ENCODE measurements at places on chromosomes 3 and 15.
A peak's percentile ranks its signal among the peaks of the same experiment; 100 is the strongest.

DNA sequence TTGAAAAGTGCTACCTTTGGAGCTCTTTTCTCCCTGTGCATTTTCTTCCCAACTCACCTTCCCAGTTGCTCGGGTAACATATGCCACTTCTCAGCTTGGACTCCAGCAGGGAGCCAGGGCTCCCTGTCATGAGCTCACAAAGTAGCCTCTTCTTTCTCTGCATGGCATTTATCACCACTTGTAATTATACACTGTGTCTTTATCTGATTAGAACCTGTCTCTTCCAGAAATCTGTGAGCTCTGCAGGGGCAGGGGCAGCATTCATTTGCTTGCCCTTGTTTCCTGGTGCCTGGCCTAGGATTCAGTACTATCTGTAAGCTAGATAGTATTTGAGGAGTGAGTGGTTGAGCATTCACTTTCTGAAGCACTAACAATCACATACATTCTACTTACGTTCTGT lies 100.9 kb downstream of the CLSTN2 start:
- DNase-seq = no peak

GRCh38 chr3:11091791-11092190 lies 62.5 kb upstream of the HRH1 start:
- no peak for DNase-seq

GRCh38 chr15:75532413-75533250 lies 46.5 kb downstream of the PTPN9 start:
- DNase-seq = peak; percentile 35

DNA sequence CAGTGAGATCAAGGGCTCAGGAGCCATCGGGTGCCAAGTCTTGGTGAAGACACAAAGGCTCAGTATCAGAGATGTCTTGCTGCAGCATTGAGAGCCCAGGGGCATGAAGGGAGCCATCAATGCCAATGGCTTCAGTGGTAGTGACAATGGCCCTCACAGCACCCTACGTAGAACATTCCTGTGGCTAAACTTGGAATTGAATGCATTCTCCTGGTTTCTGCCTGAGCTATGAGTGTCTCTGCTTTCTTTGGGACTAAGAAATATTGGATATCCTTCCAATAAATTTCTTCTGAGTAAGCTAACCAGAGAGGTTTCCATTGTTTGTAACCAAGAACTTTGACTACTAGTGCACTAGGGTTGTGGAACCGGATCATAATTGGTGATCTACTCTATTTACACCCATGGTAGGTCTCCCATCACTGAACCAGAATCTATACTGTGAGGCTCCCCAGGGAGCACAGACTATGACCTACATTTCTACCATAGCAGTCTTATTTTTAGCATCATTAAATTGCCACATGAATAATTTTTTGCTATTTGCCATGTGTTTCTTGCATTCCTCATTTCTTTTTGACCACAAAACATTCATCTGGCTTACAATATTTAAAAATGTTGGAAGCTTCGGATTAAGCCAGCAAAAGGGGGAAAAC lies 31.6 kb upstream of the PDZRN3 start:
- DNase-seq = no peak

- no peak for DNase-seq
Measured at GRCh38 chr3:8153800-8154199, 347.8 kb upstream of the LMCD1 start.

- no peak for DNase-seq
Measured at GRCh38 chr3:174854987-174855386, 4.1 kb upstream of the NAALADL2 start.

DNA sequence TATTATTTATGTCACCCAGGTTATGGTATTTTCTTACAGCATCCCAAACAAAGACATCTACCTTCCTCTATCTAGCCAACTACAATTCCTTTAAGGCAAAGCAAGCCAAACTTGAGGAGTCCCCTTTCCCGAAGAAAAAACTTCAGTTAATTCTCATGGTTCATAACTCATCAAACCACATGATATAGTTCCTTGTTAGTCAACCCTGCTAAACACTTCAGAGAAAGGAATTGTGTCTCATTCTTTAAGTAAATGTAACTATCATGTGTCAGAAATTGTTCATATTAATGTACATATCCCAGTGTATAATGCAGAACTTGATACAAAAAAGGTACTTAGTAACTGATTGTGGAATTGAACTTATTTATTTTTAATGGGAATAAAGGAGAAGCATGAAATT lies 44.4 kb downstream of the ST3GAL6 start:
- no peak for DNase-seq

DNA sequence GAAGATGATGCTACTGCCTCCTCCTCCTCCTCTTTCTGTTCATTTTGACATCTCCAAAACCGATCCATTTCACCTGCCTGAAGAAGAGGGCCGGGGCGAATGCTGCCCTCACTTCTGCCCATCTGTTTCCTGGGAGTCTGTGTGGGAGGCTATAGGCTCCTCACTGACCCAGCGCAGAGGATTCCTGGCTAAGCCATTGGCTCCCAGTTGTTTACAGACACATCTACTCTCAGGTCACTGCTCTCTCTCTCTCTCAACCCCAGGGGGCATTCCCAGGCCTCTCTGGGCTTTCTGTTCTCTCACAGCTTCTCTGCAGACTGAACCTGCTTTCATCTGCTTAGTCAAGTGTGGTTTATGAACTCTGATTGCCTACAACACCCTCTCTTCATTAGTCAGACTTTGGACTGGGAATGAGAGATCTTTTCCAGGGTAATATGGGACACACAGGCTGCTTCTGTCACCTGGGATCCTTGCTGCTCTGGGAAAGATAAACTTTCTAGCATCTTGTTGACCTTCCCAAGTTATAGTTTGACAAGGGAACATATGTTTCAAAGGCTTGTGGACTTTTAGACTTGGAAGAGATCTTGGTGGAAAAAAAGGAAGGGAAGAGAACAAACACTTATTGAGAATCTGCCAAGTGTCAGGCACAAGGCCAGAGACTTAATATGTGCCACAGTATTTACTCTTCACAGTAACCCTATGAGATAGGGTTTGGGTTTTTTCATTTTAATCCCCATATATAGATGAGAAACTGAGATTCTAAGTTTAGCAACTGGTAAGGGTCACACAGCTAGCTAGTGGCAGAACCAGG lies 30.2 kb upstream of the USP3 start:
- DNase-seq = peak; percentile 85

DNA sequence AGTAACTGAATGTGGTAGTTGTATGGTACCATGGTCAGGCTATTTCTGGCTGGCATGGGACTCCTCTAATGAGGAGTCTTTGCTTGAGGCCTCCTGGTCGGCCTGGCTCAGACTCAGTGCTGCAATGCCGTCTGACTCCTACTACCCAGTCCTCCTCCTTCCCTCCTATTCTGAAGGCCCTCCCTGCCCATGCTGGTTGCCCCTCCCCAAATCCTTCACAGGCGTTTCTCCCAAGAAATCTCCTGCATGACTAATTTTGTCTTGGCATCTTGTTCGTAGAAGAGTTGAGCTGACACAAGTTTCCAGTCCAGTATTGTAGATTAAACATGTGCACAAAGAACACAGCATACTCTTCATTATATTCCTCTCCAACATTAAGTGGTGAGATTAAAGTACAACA lies 115.5 kb downstream of the NFKBIZ start:
- DNase-seq = no peak

GRCh38 chr3:129758306-129758705 lies 135.2 kb downstream of the TMCC1 start:
- no peak for DNase-seq

GRCh38 chr3:71713041-71713440 lies 12.2 kb downstream of the EIF4E3 start:
- no peak for DNase-seq

DNA sequence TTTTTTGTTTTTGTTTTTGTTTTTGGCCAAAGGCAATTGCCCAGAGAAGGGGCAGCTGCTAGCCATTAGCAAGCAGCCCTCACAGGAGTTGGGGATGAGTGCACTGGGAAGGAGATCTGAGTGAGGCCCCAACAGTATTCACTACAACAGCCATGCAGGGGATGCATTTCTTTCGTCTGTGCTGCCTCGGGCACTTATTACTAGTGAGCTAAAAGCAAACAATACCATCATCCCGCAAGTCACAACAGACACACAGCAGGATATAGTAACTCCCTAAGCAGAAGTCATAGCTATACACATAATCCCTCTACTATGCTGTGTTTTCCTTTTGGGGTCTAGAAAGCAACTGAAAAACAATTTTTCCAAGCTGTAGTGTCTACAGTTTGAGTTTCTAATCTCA lies 27.2 kb downstream of the CRTAP start:
- no peak for DNase-seq

DNA sequence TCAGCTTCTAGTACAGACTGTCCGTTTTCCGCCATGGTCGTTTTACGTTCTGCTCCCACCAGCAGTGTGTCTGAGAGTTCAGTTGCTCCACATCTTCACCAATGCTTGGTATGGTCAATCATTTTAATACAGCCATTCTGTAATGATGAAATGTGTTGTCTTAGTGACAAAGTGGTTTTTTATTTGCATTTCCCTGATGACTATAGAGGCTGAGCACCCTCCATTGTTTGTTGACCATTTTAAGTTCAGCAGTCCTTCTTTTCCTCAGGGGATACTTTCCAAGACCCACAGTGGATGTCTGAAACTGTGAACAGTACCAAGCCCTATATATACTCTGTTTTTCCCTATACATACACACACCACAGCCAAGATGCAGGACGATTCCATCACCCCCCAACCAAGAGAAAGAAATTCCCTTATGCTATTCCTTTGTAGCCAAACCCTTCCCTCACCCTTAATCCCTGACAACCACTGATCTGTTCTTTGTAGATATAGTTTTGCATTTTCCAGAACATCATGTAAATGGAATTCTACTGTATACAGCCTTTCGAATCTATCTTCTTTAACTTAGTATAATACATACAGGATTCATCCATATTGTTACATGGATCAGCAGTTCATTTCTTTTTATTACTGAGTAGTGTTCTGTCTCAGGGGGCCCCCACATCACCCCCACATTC lies 55.9 kb downstream of the C3orf20 start:
- no peak for DNase-seq

DNA sequence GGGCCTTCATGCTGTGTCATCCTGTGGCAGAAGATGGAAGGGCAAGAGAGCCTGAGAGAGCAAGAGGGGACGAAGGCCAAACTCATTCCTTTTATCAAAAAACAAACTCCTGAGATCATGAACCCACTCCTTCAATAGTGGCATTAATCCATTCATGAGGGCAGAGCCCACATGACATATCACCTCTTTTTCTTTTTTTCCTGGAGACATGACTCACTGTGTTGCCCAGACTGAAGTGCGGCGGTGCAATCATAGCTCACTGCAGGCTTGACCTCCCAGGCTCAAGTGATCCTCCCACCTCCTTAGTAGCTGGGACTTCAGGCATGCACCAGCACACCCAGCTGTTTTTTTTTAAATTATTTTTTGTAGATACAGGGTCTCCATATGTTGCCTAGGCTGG lies 92.0 kb upstream of the RNU6-1 start:
- DNase-seq = peak; percentile 28

DNA sequence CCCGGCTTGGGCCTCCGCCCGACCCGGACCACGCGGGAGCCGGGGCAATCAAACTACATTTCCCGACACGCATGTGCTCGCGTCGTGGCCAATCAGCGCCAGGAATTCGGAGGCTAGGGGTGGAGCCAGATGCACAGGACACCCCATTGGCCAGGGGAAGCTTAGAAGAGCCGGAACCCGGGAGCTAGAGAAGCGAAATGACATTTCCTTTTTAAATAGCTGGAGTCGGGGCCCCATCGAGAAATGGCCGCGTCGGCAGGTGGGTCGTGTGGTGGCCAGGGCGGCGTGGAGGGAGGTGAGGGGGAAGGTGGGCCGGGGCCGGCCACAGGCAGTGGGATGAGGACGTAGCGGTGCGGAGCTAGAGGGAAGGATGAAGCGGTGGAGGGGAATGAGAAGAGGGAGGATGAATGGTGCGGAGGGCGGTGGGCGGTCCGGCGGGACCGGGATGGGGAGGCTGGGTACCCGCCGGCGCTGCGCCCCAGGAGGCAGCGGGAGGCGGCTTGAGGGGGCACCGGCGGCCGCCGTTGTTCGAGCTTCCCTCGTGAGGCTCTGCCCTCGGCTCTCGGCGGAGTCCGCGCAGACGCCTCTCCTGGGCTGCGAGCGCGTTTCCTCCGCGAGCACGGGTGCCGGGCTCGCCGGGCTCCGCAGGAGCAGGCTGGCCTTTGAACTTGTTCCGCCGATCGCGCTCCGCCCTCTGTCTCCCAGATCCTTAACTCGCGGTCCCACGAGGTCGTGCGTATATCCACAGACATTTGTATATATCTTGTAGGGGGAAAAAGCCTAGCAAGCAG lies at the start of gene KBTBD8:
Gene KBTBD8 (plus strand): TSS at position 195 of the 791 bp plus-strand sequence. CDS start 49 bp downstream, at position 244.
- DNase-seq = peak; percentile 96
